IPS-NIHi11 (cell line): ENCODE measurements at places on chromosomes 5 and 9.
A peak's percentile ranks its signal among the peaks of the same experiment; 100 is the strongest.

DNA sequence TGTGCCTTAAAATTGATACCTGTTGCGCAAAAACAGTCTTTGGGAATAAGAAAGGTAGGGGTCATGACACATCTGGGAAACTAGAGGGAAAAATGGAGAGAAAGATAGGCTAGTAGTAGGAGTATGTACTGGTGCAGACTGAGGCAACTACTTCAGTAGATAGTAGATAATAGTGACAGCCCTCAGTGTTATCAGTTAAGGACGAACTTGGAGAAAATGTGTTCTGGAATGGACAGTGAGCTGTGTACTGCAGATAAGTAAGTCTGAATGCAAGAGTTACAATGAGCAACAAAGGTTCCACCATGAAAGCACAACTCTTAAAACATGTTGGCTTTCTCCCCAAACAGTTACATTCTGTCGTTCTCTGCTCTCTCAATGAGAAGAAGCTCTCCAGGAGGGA lies 6.5 kb upstream of the INSL6 start:
- no peak for DNase-seq

DNA sequence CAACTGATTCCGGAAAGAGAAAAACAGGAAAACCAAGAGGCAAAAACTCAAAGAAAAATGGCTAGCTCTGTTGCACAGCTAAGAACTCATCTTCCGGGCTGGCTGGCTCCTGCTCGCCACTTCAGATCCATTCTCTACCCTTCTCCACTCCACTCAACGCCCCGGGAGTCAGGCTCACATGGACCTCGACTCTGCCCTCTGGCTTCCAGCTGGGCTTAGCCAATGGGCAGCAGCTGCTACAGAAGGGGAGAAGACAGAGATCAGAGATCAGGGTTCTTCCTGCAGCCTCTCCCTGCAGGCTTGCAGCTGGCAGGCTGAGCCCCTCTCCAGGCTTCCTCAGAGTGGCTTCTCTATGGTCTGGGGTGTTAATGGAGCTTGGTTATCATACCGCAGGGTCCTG lies 187.5 kb downstream of the MED10 start:
- no peak for DNase-seq

DNA sequence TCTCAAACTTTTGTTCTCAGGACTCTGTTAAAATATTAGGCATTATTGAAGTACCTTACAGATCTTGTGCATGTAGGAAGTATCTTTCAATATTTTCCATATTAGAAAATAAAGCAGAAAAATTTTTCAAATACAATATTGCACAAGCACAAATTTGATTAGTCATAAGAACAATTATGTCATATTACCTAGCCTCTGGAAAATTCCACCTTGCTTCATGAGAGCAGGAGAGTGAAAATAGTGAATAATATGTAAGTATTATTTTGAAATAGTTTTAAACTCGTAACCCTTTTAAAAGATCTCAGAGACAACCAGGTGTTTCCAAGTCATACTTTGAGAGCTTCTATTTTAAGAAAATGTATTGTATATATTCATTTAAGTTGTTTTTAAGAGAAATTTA lies 1672.9 kb upstream of the ACO1 start:
- DNase-seq, result no peak

GRCh38 chr9:111627260-111627963 lies 3.7 kb upstream of the DNAJC25 start:
- no peak for DNase-seq

DNA sequence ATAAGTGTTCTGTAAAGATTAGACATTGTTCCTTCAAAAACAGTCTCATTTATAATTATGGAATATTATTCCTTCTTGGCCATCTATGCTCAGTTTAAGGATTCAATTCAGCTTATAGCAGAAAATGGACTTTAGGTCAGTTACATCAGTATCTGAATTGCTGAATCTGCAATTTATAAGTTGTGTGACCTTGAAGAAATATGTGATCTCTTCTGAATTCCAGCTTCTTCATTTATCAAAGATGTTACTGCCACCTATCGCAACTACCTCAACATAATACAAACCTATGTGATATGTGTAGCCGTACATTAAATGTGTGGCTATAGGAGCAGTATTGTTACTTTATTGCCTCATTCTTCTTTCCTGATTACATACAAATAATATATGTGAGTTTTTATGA lies 118.2 kb downstream of the CDH12 start:
- DNase-seq, result no peak

- no peak for DNase-seq
Measured at GRCh38 chr9:2019723-2020122, 4.6 kb downstream of the SMARCA2 start.

DNA sequence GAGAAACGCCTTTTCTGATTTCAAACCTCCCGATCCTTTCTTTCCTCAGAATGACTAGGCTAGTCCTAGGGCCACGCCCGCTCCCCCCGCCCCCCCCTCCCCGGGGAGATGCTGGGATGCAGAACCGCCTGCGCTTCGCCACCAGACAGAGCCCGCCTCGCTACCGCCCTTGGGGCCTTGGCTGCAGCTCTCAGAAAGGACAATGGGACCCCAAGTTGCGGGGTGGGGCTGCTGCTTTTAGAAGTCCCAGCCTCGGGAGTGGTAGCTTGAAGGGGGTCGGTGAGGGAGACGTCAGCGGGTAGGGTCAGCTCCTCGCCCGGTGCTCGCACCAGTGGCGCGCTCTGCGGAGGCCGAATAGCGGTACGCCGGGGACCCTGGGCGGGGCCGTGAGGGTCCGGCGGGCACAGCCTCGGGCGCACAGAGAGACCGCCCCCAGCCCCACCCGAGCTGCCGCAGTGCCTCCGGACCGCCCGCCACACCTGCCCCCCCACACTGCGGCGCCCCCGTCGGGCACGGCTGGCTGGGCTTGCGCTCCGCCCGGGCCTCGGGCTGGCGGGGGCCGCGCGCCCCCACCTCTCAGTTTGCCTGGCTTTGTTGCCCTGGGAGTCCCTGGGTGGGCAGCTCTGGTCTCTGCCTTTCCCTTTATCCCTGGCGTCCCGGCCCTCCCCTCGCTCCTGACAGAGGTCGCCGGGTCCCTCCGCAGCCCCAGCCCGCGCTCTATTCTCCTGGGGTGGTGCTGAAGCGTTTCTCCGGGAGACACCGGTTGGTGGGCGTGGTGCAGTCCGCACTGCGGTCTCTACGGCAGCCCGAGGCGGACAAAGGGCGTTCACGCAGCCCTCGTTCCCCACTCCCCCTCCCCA lies 1.2 kb downstream of the MAP1B start:
- DNase-seq, result peak; percentile 82

DNA sequence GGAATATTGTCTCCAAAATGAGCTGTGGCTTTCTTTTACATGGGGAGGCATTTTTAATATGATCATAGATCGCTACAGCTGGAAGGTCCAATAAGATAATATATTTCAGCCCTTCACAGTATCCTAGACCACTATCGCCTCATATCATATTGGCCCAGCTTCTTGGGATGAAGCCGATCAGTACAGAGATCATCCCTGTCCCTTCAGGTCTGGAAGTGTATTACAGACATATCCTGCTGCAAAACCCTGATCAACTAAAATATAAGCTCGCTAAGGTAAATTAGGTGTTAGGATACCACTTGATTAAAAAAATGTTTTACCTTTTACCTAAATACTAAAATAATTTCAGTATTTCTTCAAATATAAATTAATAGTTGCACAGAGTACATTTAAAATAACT lies 41.7 kb downstream of the JAKMIP2 start:
- DNase-seq, result no peak

GRCh38 chr9:133056533-133056932 lies 5.2 kb upstream of the CEL start:
- DNase-seq, result no peak

- no peak for DNase-seq
Measured at GRCh38 chr9:28502741-28503140, 929.5 kb upstream of the C9orf72 start.

DNA sequence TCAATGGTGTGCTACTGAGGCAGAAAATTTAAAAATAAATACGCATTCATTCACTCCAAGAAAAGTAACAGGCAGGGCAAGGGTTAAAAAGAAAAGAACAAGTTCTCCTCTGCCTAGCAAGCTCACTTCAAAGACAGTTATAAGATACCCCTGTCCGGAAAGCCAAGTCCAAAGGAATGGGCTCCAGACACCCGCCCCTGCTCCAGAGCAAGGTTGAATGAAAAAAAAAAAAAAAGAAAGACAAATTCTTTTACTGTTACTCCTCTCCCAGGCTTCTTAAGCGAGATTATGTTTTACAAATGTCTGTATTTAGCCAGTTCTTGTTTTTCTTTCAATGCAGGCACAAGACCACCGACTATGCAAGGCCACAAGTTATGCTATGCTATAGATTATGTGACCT lies 9.1 kb upstream of the ANXA2R start:
- DNase-seq, result no peak

DNA sequence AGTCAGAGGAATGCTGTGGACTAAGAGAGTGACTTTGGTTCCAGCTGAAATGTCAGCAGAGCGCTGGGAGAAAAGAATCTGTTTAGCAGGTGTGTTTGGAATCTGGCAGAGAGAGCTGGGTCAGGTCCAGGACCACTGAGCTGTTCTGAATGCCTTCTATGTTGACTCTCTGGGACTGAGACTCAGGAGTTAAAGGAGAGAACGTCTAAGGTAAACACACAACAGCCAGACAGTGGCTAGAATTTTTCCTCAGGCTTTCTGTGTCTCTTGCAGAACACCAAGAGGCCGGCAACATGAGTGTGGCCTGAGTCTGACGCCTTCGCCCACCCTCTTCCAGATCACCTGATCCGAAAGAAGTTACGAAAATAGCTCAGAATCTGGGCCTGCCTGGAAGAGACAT lies 107.2 kb upstream of the ZNF462 start:
- no peak for DNase-seq

DNA sequence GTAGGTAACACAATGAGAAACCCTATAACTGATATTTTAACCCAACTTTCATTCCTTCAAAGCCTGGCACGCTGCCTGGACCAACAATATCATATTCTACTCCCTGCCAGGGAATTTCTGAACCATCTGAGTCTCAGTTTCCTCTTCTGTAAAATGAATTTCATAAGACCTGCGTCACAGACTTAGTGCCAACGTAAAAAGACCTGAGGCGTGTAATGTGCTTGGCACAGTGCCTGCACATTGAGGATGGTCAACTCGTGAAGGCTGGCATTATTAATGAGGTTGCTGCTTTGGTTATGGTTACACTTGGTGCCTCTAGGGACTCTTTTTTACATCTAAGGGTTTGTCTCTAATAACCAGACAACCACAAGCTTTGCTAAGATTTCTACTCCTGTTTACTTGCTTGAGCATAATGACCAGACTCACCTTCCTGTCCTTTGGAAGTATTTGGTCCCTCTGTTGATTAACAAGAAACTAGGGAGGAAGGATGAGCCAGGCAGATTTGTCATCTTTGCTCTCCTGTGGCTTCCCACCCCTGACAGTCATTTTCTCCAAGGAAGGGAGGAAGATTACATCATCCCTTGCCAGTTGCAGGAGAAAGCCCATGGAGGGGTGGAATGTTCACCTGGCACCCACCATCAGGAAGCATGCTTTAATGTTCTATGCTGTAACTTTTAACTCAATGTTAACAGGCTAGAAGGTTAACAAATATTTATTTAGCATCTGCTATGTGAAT lies 79.0 kb downstream of the PAPPA start:
- no peak for DNase-seq

GRCh38 chr9:92173318-92173717 lies 58.1 kb upstream of the SPTLC1 start:
- DNase-seq, result no peak

DNA sequence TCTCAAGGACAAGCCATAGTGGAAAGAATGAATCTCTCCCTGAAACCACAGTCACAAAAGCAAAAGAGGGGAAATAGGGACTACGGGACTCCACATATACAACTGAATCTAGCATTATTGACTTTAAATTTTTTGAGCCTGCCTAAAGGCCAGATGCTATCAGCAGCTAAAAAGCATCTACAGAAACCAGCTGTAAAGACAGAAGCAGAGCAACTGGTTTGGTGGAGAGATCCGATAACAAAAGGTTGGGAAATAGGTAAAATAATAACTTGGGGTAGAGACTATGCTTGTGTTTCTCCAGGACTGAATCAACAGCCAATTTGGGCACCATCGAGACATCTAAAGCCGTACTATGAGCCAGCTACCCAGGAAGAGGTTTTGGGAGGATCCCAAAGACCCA lies 281.2 kb downstream of the CDH18 start:
- DNase-seq, result no peak

- no peak for DNase-seq
Measured at GRCh38 chr5:54595721-54596120, 78.2 kb downstream of the SNX18 start.

GRCh38 chr9:128001779-128002298 lies 21.1 kb upstream of the EEIG1 start:
- DNase-seq, result peak; percentile 49

- DNase-seq, result no peak
Measured at GRCh38 chr5:40631236-40631635, 48.5 kb upstream of the PTGER4 start.

DNA sequence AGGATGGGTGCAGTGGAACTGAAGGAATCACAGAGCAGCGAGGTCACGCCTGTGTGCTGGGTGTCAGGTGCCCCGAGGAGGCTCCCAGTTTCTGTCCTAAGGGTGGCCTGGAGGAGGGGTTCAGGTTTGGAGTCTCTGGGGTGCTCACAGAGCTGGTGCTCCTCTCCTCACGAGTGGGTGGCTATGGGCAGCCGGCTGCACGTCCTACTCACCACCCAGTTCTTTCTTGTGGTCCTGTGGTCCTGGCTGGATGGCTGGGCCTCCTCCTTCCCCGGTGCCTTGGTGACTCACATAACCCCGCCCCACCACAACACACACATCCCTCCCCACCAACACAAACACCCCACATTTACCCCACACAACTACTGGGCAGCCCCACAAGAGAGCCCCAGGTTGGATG lies 9.9 kb upstream of the PTGS1 start:
- DNase-seq, result no peak

DNA sequence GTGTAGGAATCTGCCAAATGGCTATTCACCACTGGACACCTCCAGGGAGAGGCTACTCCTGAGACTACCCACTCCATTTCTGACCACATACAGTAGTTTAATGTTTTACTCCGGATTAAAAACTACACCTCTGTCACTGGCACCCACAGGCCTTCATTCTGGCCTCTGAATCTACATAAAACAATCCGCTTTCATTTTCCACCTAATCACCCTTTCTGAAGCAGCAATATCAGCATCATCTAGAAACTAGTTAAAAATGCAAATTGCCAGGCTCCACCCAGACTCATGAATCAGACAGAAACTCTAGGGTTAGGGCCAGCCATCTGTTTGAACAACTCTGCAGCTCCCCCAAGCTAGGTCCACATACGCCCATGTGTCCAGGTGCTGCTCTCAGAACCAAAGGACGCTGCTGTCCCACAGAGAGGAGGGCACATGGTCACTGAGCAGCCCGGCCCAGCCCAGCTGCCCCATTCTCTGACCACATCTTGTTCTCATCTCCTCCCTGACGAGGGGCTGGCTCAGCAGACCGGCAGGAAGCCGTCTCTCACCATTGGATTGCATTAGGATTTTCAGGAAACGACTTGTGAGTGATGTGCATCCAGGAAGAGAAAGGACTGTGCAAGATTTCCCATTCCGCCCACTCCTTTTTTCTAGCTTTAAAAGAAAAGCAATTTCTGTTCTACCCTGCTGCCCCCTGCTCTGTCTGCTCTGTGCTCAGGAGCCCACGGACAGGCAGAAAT lies 34.7 kb downstream of the ADAM19 start:
- DNase-seq, result no peak

- peak; percentile 75 for DNase-seq
Measured at GRCh38 chr9:129497005-129497812, 123.7 kb downstream of the C9orf50 start.

- DNase-seq, result no peak
Measured at GRCh38 chr5:113205807-113206206, 229.0 kb downstream of the TSSK1B start.

- DNase-seq, result no peak
Measured at GRCh38 chr9:34499076-34499475, 23.7 kb downstream of the ENHO start.

- DNase-seq, result no peak
Measured at GRCh38 chr5:123671711-123672456, 159.9 kb downstream of the CSNK1G3 start.

GRCh38 chr9:31740705-31741104 lies 643.7 kb upstream of the ACO1 start:
- DNase-seq, result no peak
